ENCODE measurements at places on chromosomes 3 and 15.

DNA sequence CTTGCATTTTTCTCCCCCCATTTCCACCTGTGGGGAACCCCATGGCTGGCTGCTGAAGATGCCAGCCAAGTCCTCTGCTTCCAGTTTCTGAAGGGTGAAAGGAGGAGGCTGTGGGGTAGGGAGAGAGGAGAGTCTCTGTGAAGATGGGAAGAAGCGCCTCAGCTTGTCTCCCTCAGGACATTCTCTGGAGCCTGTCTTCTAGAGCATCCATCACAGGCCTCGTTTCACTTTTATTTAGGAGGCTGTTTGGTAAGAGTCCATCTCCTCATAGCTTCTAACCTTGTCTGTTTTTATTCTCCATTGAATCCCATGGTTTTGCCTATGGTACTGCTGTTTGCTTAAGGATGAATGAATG lies 8.8 kb upstream of the LCTL start:
- no peak for DNase-seq

GRCh38 chr15:59172289-59172901 lies 34.2 kb upstream of the LDHAL6B start:
- no peak for DNase-seq

DNA sequence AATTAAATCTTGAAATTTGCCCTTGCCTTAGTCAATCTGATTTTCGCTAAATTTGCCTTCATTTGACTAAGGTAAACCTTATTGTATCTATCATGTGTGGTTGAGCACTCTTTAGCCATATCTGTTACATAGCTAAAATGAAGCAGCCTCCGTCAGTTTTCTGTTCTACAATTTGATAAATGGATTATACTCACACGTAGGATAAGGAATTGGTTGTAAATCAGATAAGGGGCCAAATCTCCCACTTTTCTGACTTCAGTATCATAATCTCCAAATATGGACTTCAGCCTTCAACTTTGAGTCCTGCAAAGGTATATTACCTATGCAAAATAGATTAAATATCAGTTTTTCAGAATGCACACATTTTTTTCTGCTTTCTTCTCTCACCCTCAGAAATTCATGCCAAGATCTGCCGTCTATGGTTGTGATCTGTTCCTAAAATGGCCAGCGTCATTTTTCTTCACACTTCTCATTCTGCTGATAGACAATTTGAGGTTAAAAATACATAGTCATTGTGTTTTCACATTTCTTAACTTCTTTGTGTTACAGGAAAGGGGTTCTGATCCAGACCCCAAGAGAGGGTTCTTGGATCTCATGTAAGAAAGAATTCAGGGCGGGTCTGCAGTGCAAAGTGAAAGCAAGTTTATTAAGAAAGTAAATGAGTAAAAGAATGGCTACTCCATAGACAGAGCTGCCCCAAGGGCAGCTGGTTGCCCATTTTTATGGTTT lies 36.9 kb downstream of the RAB8B start:
- DNase-seq: no peak

- no peak for DNase-seq
Measured at GRCh38 chr3:188940573-188940932, 231.2 kb upstream of the TPRG1 start.

DNA sequence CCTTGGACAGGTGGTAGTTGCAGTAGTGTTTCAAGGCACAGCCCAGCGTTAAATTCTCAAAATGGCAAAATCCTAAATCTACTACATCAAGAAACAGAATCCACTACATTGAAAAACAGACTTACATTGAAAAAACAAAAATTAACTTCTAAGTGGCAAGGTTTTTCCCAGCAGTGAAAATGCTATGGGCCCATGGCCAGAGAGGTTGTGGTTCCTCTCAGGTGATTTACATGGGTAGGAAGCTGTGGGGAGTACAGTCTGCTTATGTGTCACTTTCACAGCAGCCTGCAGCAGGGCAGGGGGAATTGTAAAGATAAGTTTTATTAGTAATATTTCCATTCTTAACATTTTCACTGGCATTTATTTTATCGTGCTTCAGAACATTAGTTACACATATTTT lies 24.9 kb downstream of the TTC14 start:
- DNase-seq: no peak

DNA sequence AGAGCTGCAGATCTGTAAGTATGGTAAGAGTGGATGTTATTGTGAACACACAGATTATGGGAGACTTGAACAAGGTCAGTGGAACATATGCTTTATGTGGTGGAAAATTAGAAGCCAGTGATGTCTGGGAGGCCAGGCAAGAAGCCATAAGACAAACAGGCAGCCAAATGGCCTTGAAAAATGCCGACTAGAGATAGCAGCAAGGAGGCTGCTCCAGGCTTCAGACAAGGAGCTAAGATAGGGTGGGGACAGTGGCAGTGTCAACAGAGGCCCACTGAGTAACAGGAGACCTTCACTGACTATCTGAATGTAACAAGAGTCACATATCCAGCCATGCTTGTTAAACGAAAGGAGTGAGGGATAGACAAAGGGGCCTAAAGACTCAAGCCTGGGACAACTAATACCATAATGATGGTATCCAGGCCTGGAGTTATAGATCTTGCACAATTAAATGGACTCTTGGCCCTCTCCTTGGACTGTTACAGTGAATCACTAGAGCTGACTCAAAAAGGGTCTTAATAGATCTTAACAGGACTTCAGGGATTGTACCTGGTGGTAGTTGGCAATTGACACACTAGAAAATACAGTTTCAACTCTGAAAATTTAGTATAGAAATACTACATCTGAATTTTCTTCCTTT lies 50.6 kb downstream of the CFAP20DC start:
- DNase-seq: no peak

- no peak for DNase-seq
Measured at GRCh38 chr3:25831578-25831977, 41.7 kb downstream of the OXSM start.

- DNase-seq: no peak
Measured at GRCh38 chr15:51724673-51725072, 12.8 kb downstream of the LYSMD2 start.

- no peak for DNase-seq
Measured at GRCh38 chr15:85772668-85773067, 22.1 kb downstream of the KLHL25 start.

- no peak for DNase-seq
Measured at GRCh38 chr15:96340598-96341512, 10.4 kb downstream of the NR2F2 start.

DNA sequence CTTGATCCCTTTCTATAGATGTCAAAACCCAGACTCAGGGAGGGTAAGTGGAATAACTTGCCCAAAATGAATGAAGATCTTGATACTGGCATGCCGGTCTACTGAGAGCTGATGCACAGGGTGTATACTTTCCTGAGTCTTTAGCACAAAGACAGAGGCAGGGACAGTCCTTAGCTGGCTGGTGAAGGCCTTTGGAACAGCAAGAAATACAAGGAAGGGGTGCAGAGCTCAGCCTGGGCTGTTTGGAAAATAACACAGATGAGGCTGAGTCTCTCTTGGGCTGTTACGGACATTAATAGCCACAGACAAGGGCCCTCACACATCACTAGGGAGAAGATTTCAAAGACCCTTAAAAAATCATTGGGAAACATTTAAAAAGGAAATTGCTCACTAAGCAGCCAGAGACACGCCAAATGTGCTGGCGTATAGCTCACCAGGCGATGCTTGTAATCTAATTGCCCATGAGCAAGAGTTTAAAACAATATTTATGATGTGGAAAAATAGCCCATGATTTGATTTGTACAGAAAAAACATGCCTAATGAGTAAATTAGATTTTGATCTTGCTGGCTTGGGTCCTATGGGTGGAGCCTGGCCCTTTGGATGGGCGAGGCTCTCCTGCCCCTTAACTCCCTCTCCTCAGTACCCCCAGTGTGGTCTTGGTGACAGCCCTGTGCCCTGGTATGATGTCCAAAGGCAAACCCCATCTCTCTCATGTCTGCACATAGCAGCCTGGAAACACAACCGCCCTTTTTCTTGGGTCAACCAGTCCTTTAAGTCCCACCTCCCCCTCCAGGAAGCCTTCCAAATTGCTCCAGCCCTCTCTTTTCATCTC lies 81.8 kb upstream of the MRPS22 start:
- no peak for DNase-seq

GRCh38 chr3:134353171-134353825 lies 20.9 kb downstream of the AMOTL2 start:
- DNase-seq: no peak

DNA sequence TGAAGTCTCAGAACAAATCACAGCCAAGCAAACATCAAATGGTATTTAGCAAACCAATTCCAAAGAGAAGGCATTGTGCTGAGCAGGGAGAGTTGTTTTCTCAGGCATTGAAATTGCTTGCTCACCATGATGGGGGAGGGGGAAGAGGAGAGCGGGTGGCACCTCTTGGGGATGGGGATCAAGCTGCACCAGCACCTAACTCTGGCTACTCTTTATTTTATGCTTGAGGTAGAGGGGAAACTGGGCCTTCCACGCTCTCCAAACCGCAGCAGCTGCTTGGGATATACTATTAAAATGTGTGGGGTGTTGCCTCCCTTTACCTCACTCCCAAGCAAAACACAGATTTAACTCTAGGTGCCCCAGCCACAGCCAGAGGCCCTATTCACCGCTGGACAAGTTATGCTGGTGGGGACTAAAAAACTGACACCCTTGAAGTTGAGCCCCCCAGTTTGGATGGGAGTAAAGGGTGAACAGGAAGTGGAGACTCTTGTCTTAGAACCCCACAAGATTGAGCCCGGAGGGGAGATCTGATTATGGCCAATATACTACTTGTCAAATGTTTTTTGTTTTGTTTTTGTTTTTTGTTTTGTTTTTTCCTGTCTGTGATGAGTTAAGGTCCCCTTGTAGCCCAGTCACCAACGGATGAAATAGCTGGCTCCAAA lies 5.0 kb upstream of the FOXB1 start:
- DNase-seq: no peak

- DNase-seq: no peak
Measured at GRCh38 chr3:11140030-11140712, 14.1 kb upstream of the HRH1 start.

DNA sequence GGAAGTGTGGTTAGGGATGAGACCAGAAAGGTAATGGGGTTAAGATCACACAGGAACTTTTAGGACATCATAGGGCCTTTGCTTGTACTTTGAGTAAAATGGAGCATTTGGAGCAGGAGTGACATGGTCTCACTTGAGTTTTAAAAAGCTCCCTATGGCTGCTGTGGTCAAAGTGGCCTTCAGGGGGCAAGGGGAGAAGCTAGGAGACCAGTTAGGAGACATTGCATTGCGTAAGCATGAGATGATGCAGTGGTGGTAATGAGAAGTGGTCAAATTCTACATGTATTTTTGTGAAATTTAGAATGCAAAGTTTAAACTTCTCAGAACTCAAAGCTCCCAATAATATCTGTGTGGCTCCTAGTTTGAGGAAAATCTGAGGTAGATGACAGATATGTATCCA lies 27.9 kb downstream of the MED12L start:
- DNase-seq: no peak

GRCh38 chr3:58134468-58134867 lies 76.3 kb downstream of the DNASE1L3 start:
- no peak for DNase-seq

DNA sequence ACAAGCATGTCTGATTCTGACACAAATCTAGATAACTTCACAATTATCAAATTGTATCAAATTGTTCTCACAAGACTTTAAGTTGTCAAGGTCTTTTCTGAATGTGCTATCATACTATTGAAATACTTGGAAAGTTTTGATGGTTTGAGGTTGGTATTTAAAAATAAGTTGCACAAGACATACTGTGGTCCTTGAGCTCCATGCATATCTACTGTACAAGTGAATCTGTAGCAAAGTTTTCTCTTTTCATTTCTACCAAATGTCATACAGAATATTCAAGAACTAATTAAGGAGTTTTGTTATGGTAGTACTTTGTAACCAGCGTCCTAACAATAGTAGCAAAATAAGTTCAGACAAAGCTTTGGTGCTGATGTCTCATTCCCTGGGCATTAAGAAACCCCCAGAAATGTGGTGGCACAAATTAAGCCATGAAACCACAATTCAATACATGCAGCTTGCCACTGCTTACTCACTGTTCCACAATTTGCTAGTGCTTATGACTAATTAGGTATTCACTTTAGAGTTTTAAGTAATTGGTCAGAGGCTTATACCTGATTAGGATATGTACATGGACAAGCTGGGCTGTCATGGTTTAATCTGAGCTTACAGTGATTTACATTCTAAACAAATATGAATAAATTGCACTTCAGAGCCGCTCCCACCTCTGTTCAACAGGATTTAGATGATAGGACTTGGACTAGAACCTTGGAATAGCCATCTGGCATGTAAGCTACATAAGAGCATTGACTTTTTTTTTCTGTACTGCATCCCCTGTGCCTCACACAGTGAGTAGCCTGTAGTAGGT lies 8.8 kb downstream of the TBC1D23 start:
- no peak for DNase-seq

DNA sequence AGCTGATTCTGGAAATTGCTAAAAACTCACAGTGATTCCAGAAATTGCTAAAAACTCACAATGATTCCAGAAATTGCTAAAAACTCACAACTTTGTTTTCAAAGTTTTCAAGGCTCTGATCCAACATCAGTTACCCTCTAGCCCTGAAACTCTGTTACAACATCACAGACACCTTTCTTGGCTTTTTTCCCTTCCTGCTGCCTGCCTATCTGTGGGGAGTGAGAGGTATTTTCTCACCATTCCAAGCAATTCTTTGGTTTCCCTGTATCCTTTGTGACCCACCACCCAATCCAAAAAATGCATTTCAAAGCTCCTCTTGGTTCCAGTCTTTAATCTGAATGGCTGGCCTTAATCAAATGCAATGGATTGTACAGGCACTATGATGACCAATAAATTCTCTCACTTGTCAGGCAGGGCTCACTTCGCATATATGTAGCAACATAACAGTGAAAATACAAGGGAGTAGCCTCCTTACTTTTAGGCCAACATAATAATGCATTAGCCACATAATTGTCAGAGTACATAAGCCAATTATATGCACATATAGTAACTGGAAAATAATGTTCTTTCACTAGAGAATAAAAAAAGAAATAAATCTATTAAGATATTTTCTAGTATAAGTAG lies 1139.0 kb downstream of the ROBO2 start:
- DNase-seq: no peak

DNA sequence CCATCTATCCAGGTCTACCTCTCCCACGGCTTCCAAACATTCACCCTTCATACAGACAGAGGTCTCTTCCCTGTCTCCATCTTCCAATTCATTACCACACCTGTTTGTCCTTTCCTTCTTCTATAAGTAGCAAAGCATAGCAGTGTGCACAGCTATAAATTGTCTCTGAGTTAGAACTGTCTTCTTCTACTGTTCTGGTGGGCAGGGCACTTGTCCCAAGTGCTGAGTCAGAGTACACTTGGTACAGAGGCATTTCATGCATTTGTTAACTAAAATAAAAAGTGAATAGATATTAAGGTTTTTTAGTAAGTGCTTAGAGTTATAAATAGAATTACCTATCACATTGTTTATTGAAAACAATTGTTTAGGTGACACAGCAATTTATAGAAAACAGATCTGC lies 150.1 kb upstream of the CCDC54 start:
- DNase-seq: no peak

DNA sequence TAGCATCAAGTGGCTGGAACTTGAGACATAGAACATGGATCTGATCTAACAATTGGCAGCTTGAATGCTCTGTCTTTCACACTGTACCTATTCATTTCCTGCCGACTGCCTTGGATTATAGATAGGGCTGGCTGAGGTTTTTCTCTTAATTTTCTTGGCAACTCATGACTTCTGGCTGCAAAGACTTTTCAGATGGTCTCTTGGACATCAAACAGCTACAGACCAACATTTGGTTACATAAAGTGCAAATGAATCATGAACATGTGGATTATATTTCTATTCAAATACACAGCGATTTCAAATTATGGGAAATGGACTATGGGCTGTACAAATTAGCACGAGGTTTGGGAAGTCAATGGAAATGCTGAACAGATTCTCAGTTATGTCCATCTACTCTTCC lies 26.2 kb upstream of the IL16 start:
- no peak for DNase-seq

All from stimulated activated CD4-positive, alpha-beta T cell treated with anti-CD3 and anti-CD28 coated beads, Interleukin-1b, Interleukin-23, amount 100 ng/mL, for 1 hour (primary cell).